ENCODE measurements at places on chromosomes 11 and 22.
A peak's percentile ranks its signal among the peaks of the same experiment; 100 is the strongest.

DNA sequence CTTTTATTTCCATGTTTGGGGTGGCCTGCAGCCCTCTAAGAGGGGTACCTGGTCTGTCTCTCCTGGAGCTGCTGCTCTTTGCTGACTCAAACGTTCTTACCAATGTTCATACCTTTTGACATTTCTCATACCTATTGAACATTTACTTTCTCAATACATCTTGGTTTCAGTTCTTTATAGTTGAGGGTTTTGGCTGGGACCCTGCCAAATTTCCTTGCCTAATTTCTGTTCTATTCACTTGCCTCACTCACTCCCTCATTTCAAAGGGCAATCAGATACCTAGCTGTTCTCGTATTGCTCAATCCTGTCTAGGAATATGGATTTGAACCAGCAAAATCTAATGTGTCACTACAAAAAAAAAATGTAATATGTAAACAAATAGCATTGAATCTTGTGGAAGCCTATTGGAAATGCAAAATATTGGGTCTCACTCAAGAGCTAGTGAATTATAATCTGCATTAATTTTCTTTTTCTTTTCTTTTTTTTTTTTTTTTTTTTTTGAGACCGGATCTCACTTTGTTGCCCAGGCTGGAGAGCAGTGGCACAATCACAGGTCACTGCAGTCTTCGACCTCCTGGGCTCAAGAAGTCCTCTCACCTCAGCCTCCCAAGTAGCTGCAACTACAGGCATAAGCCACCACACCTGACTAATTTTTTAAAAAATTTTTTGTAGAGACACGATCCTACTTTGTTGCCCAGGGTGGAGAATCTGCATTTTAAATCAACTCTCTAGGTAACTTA, 7.5 kb downstream of the OR6M1 start:
- no peak for DNase-seq

DNA sequence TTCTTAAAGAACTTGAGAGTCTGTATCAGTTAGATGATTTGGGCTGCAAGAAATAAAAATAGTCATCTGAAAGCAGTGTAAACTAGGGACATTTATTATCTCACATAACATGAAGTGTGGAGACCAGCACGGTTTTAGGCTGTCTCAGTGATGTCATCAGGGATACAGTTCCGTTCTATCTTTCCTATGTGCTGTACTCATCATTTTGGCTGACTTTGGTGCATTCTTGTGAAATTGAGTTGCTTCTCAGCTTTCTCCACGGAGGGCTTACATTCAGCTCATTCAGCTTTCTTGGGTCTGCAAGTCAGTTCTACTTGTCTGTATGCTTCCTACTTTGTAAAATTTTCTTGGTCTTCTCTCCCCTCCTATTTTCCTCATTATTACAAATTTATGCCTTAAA, 51.8 kb upstream of the LIN7C start:
- DNase-seq = no peak

GRCh38 chr11:66335531-66336233, 552 bp downstream of the RIN1 start:
- peak; percentile 57 for DNase-seq

DNA sequence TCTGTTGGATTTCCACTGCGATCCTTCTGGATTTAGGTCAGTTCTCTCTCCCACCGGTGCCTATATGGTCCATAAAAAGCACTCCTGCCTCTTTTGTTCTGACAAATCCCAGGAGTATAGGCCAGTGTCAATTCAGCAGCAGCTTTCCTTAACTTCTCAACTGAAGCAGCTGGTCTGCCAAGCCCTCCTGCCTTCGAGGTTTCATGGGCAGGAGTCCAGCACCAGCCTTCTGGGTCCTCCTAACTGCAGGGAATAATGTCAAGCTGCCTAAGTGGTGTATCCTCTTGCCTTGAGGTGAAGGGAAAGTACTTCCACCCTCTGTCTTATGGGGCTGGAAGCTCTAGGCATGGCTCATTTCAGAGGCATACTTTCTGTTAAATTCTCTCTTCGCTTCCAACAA, 149.4 kb upstream of the NCAM1 start:
- DNase-seq = no peak
